D341Med (cell line): ENCODE measurements at places on chromosomes 3 and 15.

- no peak for DNase-seq
Measured at GRCh38 chr3:30664884-30665283, 58.5 kb downstream of the TGFBR2 start.

DNA sequence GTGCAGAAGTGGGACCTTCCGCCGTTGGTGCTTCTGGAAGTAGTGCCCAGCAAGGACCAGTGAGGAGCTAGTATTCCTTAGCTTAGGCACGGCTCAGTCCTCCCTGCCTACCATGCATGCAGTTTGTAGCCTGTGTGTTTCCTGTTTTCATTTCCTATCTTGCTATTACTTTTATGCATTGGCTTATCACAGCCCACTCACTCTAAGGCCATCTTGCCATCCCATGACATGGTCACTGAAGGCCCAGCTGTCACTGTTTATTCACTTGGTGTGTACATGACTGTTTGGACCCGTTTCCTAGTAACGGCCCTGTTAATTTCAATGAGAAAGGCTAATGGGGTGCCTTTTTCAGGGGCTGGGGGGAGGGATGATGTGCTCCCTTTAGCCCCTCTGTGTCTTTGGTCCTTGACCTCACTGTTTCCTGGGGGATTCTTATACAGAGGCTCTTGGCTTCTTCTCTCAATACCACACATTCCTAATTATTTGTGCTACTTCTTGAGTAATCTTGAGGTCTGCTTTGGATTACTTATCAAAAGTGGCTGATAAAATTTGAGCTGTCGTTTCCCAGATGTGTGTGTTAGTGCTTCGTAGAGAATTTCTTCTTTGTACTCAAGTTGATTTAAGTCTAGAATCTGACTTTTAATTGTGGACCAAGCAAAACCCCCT, 24.5 kb upstream of the TRAK1 start:
- no peak for DNase-seq

DNA sequence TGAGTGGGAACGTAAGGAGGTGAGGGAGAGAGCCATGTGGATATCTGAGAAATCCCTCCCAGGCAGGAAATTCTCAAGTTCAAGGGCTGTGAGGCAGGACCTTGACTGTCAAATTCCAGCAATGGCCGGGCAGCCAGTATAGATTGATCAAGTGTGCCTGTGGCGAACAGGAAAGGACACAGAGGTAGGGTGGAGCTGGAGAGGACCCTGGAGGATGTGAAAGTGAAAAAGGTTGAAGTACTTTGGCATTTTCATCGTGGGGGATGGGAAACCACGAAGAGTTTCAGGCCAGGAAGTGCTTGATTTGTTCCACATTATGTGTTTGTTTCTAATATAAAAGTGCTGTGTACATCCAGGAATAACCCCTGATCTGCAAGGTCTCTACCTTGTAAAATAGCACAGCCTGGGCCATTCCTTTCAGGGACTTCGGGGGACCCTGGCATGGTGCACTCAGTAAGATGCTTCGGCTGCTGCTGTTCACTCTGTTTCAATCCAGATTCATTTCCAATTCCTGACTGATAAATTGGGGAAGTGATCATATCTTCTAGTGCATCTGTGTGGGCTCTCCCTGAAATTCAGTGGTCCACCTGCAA, 156.6 kb downstream of the MCTP2 start:
- no peak for DNase-seq

DNA sequence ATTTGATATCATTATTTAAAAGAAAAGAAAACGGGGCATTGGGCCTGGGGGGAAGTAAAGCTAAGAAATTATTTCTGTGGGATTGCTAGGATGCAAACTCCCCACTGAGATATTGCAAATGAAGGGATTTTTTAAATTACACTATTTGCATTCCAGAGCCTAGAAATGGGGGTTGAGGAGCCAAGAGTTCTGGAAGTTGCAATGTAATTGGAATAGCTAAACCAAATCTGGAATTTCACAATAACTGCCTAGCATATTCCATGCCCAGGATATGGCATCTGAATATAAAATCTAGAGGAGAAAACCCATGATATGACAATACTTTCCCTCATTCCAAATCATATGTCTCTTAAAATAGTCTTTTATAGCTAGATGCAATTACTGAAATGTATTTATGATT, 93.0 kb downstream of the CADM2 start:
- no peak for DNase-seq

GRCh38 chr3:187169231-187169960, 27.9 kb upstream of the RTP1 start:
- DNase-seq: no peak

GRCh38 chr3:61371123-61371522, 119.9 kb upstream of the FHIT start:
- peak; percentile 60 for DNase-seq

DNA sequence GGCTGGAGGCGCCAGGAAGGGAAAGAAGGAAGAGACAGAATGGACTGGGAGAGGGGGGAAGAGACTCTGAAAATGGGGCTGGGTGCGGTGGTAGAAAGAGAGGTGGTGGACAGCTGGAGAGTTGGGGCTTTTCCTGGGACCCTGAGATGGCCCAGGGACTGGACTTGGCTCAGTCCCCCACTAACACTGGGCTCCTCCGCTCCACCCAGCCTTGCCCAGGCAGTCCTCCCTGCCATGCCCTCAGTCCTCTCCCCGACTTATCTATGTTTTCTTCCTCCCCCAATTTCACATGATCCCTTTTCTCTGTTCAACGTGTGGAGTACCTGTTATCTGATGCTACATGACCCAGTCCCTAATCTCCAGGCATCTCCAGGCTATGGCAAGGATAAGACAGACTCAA, 6.3 kb upstream of the HCN4 start:
- no peak for DNase-seq

GRCh38 chr3:36250191-36250590, 130.1 kb upstream of the STAC start:
- DNase-seq: no peak
